ENCODE measurements at places on chromosomes 5 and 9.

- no peak for DNase-seq
These were observed 326.5 kb downstream of the CAAP1 start for GRCh38 chr9:26566141-26566540.

DNA sequence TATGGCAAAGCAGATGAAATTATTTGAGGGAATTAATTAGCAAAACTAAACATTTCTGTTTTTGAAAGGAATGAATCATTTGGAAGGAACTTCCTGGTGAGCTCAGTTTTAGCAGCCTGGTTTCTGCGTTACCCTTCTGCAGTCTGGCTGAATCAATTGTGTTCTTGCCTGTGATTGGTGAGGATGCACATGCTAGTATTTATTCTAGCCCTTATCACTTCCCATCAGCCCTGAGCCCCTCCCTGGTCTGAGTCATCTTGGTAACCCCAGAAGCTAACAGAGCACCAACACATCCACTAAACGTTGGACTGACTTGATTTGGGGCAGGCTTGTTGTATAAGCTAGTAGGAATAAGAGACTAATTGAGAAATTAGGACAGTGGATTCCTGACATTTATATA lies 6.6 kb downstream of the TJP2 start:
- no peak for DNase-seq

DNA sequence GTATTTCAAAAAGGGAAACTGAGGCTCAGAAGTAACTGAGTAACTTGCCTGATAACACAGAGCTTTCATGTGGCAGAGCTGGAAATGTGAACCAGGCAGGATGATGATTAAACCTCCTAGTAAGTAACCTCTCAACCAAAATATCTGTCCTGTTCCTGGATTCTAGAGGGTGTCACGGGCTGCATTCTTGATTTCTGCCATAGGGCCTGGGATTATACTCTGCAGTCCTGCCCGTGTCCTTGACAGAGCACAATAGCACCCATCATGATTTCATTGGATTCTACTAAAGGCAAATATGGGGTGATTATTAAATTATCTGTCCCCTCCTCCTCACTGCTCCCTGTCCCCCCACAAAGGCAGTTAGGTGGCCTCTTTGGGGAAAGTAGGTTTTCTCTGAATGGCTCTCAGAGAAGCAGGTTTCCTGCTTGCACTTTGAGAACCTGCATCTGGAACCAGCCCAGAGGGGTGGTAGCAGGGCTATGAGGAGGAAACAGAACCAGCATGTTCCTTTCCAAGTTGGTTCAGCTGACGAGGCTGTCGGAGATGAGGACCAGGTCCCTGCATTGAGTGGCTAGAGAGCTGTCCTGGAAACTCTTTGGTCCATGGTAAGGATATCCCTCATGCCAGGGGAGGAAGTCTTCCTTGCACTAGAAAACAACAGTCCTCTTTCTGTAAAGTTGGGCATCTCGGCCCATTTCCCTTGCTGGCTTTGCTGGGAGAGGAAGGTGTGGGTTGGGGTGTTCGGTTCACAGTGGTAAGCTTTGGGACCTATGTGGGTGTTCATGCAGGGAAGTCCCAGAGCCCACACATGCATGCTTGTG lies 36.6 kb downstream of the PPARGC1B start:
- DNase-seq = no peak

GRCh38 chr5:115337882-115338281 lies 41.4 kb upstream of the CCDC112 start:
- DNase-seq = no peak

DNA sequence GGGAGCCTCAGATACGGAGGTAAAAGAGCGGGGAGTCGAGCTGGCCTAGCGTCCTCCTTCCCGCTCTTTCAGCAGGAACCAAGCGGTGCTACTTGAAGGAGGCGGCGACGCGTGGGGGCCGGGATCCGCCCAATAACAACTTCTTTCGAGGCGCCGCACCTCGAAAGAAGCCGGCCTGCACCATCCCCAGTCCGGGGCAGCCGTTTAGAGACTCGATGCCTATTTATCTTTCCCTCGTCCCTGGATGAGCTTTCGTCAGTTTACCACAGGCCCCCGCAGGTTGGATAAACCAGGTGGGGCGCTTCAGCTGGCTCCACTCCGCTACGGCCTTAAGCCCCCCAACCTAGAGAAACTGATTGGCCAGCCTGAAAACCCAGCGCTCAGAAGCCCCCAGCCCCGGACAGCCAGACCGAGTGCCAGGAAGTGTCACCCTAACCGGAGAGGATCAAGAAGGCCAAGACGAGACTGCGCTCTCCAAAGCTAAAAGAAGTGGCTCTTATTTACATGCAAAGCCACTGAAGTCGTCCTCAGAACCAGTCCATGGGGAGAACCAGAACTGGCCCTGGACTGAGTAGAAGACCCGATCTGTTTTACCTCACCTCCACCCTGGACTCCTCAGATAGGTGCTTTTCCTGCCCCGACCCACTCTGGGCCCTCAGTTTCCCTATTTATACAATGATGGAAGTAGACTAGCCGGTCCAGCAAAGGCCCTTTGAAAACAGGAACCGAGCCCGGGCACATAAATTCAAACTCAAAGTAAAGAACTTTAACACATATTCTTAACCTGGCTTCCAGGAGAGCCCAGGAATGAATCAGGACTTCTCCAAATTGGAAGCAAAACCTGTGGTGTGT lies 1.4 kb downstream of the HAND1 start:
- DNase-seq = no peak

DNA sequence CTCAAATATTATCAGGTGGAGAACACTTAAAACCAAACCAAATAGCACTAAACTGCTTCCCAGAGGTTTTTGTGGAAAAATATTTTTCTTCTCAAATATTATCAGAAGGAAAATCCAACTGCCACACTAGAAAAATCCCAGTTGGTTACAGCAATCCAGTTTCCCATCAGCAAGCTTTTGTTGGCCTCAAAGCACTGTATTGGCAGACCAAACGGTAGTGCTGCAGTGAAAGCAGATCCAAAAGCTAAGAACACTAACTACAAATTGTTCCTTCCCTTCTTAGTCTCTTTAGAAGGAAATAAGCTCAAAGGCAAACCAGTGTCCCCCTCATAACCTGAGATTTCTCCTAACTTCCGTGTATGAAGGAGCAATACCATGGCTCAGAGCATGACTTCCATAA lies 105.3 kb downstream of the TRIM36 start:
- DNase-seq = no peak

DNA sequence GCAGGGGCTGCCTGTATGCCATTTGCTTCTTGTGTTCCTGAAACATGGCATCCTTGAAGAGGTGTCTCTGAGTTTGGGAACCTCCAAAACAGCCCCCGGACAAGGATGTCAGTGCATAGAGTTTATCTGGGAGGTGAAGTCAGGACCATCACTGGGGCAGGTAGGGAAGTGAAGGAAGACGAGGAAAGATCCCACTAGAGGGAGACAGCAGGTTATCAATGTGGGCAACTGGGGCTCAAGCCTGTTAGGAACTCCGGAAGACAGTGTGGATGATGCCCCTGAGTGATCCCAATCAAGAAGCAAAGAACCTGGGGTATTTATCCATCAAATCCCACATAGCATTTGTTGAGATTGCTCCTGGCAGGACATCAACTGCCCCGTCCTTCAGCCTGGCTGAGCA lies 233.1 kb downstream of the AGTPBP1 start:
- DNase-seq = no peak
